Fibroblast of villous mesenchyme (primary cell): ENCODE measurements at places on chromosomes 1 and 21. TPM values are rescaled to one million over a fixed set of nuclear protein-coding genes. Genes with fewer than 3 reads are reported as not detected.

The MAGOH gene
- 22.2 and 30.2 TPM in 2 replicates for total RNA-seq

The DIO1 gene
- not detected in 2 replicates for total RNA-seq

The PCAT6 gene
- total RNA-seq = 0.64 TPM in 1 of 2 replicates, not detected in the other

The SFN gene
- total RNA-seq = 0.32 and 0.43 TPM in 2 replicates

The DAP3 gene
- total RNA-seq = 75.7 and 87.2 TPM in 2 replicates

The FAM89A gene
- 7.7 and 22.5 TPM in 2 replicates for total RNA-seq

The ADAMTS5 gene
- total RNA-seq = 12.6 and 28.5 TPM in 2 replicates

The CD101 gene
- under 0.01 TPM in 2 replicates for total RNA-seq

The KIF26B gene
- total RNA-seq = 12.1 and 66.0 TPM in 2 replicates

The TMEM82 gene
- total RNA-seq = not detected in 2 replicates

The OR2L13 gene
- not detected in 2 replicates for total RNA-seq

The SELENBP1 gene
- total RNA-seq = 23.3 and 27.7 TPM in 2 replicates

The ASCL5 gene
- not detected in 2 replicates for total RNA-seq

The PAX7 gene
- not detected in 2 replicates for total RNA-seq

The SIPA1L2 gene
- total RNA-seq = 5.6 and 6.1 TPM in 2 replicates

The HES3 gene
- not detected in 2 replicates for total RNA-seq

The HFM1 gene
- under 0.01 TPM in 2 replicates for total RNA-seq

The FOXD3 gene
- total RNA-seq = not detected in 2 replicates

The SPRR2B gene
- total RNA-seq = not detected in 2 replicates

The CLCNKA gene
- total RNA-seq = not detected in 2 replicates

The GPR161 gene
- 11.3 and 13.0 TPM in 2 replicates for total RNA-seq

The PCBP3 gene
- 1.3 and 2.9 TPM in 2 replicates for total RNA-seq

The AGO4 gene
- total RNA-seq = 13.8 and 16.1 TPM in 2 replicates
